ENCODE measurements at places on chromosomes 16 and 17.

DNA sequence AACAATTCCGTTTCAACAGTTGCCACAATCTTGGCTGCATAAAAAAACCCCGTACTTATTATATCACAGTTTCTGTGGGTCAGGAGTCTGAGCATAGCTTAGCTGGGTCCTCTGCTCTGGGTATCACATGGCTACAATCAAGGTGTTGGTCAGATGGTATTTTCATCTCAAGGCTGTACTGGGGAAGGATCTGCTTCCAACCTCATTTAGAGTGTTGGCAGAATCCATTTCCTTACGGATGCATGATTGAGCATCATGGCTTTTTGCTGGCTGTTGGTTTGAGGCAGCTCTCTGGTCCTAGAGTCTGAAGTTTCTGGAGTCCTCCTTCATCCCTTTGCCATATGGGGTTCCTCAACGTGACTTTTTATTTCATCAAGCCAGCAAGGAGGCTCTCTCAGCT lies 177.0 kb downstream of the HAPSTR1 start:
- H3K36me3 ChIP-seq: no peaks in the 10 kb centered on the region
- H3K27me3 ChIP-seq: no peaks in the 10 kb centered on the region
- no peak for DNase-seq
- H3K27ac ChIP-seq: no peak overlapping the region
- no peak overlapping the region for H3K4me3 ChIP-seq

DNA sequence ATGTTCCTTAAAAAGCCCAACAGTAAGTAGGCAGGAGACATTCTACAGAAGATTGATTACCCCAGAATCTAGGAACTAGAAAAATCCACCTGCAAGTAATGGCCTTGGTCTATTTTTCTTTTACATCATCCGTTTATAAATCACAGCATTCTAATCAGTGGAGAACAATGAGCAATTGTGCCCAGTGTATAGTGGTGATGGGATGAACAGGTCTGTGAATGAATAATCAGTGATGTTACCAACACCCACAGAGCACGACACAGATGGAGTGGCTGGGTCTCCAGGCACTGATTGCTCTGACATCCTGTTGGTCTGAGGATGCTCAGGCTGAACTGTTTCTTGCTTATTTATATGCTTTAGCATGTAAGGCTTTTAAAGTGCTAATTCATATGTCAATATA lies 1251.2 kb upstream of the CDH8 start:
- no peaks in the 10 kb centered on the region for H3K27me3 ChIP-seq
- no peaks in the 10 kb centered on the region for H3K36me3 ChIP-seq
- no peak for DNase-seq
- H3K27ac ChIP-seq: no peak overlapping the region
- no peaks in the 10 kb centered on the region for H3K4me1 ChIP-seq

- no peak for DNase-seq
- no peaks in the 10 kb centered on the region for H3K36me3 ChIP-seq
- no peak overlapping the region for H3K4me3 ChIP-seq
- H3K27ac ChIP-seq: no peak overlapping the region
These were observed 15.3 kb downstream of the ABCA3 start for GRCh38 chr16:2325181-2325580.

GRCh38 chr16:85008271-85008670 lies 3.1 kb downstream of the ZDHHC7 start:
- H3K4me3 ChIP-seq: no peak overlapping the region
- no peaks in the 10 kb centered on the region for H3K36me3 ChIP-seq
- no peak overlapping the region for H3K27ac ChIP-seq
- H3K27me3 ChIP-seq: no peaks in the 10 kb centered on the region

GRCh38 chr16:5616841-5617240 lies 519.2 kb upstream of the EEF2KMT start:
- H3K27me3 ChIP-seq: no peaks in the 10 kb centered on the region
- no peak for DNase-seq
- H3K4me3 ChIP-seq: no peak overlapping the region

DNA sequence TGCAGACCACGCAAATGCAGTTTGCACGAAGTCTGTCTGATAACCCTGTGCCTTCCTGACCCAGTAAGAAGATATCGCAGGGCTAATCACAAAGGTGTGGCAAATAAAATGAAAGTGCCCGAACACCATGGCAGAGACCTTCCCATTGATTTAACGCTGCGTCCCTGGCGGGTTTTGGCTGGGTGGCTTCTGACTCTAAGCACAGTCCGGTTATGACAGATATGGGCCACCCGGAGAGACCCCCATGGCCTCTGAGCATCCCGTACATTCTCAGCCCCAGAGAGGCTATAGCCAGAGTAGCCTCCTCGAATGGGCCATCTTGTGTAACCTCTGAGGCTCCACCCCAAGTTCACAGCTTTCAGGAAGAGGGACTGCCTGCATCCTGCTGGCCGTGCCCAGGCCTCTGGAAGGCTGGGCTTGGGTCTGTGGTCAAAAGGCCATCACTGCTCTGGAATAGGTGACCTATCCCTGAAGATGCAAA lies 5.5 kb downstream of the FOXC2 start:
- DNase-seq: no peak
- peaks cover 27% of the 10 kb centered on the region for H3K27me3 ChIP-seq
- H3K27ac ChIP-seq: no peak overlapping the region
- no peak overlapping the region for H3K4me3 ChIP-seq
- no peaks in the 10 kb centered on the region for H3K36me3 ChIP-seq

- no peaks in the 10 kb centered on the region for H3K27me3 ChIP-seq
- no peak overlapping the region for H3K4me3 ChIP-seq
- peaks cover 44% of the 10 kb centered on the region for H3K36me3 ChIP-seq
- H3K4me1 ChIP-seq: no peaks in the 10 kb centered on the region
- no peak for DNase-seq
These were observed 65.0 kb downstream of the ZNF778 start for GRCh38 chr16:89282523-89282922.

DNA sequence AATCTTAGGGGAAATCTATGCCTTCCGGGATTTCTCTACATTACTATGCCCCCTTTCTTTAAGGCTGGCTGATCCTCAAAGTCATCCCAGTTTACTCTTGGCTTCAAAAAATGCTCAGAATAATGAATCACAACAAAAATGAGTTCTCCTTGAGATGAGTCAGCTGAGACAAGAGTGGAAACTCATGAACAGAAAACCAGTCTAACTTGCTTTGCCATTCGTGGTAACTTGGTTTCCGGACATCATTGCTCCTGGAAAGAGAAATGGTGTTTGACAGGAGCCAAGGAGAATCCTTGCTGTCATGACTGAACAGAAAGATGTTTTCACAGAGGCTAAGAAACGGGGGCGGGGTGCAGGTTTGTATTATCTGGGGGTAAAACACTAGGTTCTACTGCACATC lies 435.6 kb upstream of the DYNLRB2 start:
- no peak for DNase-seq
- H3K27me3 ChIP-seq: no peaks in the 10 kb centered on the region
- no peak overlapping the region for H3K4me3 ChIP-seq
- no peak overlapping the region for H3K27ac ChIP-seq

DNA sequence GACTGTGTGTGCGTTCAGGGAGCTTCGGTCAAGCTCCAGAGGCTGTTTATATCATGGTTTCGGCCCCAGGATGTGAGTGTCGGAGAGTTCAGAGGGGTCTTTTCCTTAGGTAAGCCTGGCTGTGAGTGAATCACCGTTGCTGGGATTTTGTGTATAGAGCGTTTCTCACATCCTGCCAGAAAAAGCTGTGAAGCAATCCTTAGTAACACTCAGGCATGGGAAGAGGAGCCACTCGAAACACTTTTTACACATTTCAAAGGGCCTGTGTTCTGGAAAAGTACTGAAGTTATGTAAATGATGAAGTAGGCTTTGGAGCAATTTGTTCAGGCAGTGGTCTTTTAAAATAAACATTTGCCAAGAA lies 662 bp downstream of the PGS1 start:
- no peaks in the 10 kb centered on the region for H3K27me3 ChIP-seq
- peak overlapping the region; percentile 83 for H3K27ac ChIP-seq
- no peak for DNase-seq
- no peaks in the 10 kb centered on the region for H3K36me3 ChIP-seq
- peak overlapping the region; percentile 82 for H3K4me3 ChIP-seq

DNA sequence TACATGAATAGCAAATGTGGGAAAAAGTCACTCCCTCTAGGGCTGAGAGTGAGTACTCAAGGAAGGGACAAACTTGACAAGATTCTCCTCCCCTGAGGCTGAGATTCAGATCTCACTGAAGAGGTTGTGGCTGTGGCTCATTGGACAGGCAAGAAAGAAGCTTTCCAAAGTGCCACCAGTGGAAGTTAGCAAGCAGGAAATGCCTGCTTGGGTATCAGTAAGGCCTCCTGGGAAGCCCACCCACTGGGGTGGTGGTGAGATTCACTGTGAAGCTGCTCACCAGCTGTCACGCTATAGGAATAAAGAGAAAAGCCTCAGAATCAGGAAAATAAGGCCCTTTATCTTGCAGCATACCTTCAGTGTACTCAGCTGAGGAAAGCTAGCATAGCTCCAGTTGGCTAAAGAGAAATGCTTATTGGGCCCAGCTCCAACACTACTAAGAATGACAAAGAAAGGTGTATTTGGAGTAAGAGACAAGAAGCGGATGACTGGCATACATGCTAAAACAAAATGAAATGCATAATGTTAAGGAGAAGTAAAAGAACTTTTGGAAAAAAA lies 274.4 kb upstream of the TOM1L1 start:
- H3K4me1 ChIP-seq: no peaks in the 10 kb centered on the region
- H3K27ac ChIP-seq: no peak overlapping the region
- no peaks in the 10 kb centered on the region for H3K36me3 ChIP-seq
- no peak for DNase-seq
- no peak overlapping the region for H3K4me3 ChIP-seq
- no peaks in the 10 kb centered on the region for H3K27me3 ChIP-seq

Data from CD8-positive, alpha-beta memory T cell (primary cell).